Activated CD8-positive, alpha-beta T cell treated with anti-CD3 and anti-CD28 coated beads for 36 hours (primary cell): ENCODE measurements at places on chromosomes 5 and 9.

GRCh38 chr9:18365651-18366050, 108.3 kb upstream of the ADAMTSL1 start:
- DNase-seq: no peak

- no peak for DNase-seq
Measured at GRCh38 chr5:134242146-134242545, 16.3 kb upstream of the PPP2CA start.

DNA sequence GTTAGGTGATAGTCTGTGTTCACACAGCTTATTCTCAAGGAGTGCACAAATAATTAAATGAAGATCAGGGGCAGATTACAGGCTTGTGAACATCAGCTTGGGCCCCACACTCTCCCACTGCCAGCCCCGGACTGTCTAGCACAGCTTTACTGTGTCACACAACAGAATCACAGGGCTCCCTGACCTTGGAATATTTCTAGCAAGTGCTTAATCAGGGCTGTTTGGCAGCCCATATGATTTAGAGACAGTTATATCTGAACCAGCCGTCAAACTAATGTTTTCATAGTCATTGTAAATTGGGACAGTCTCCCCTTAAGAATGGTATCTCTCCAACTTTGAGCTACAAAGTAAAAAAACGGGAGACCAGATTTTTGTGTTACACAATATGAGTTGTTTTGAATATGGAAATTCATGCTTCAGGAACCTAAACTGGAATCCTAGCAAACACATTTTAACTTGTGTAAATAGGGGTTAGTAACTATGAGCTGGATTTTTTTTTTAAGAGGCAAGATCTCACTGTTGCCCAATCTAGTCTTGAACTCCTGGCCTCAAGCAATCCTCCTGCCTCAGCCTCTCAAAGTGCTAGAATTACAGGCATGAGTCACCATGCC, 517.6 kb downstream of the BNC2 start:
- no peak for DNase-seq

DNA sequence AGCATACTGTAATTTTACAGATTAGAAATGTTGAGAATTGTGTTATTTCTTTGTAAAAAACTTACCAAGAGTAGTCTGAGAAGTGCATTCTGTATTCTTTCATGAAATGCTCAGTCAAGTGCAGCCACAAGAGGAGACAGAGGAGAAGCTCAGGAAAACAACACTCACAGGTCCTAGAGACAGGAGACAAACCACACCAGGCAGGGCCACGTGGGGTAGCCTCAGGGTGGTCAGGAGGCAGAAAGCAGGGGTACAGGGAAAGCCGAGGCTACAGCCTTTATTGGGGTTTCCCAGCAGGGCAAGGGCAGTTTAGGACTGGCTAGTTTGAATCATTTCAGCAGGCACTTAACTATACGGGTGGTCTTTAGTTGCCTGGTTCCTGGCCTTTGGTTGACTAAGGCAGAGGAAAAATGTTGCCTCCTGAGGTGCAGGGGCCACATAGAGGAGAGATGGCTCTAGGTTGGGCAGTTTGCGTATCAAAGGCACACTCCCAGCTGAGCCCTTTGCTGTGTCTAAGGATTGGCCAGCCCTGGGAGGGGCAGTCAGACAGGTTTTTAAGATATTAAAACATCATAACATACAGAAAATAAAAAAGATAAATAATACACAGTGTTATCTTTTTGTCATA, 230.9 kb upstream of the ANKRD55 start:
- no peak for DNase-seq

DNA sequence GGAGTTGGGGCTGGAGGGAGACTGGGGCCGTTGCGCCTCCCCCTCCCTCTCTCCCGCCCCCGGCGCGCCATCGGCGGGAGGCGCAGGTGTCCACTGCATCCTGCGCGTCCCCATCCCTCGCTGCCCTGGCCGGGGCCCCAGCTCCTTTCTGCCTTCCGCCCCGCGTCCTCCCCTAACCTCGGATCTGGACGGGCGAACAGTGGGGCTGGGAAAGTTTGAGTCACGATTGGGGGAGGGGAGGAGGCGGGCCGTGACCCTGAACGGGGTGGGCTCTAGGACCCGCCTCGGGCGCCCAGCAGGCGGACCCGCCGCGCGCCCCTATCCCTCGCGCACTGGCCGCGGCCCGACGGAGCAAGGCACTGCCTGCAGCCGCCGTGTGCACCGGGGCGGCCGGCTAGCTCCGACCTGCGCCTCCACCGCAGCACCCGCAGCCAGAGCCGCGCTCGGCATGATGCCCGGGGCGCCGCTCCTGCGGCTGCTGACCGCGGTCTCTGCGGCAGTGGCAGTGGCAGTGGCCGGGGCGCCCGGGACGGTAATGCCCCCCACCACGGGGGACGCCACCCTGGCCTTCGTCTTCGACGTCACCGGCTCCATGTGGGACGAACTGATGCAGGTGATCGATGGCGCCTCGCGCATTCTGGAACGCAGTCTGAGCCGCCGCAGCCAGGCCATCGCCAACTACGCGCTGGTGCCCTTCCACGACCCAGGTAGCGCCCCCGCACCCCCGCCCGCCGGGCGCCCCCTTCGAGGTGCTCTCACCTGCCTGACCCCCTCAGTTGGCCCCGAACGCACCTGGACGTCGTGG, at the start of gene HMCN2:
Gene HMCN2, plus strand, starts transcription at position 330 of the 805 bp plus-strand sequence. Its CDS starts 119 bp downstream, at position 449.
- DNase-seq: peak; percentile 18

DNA sequence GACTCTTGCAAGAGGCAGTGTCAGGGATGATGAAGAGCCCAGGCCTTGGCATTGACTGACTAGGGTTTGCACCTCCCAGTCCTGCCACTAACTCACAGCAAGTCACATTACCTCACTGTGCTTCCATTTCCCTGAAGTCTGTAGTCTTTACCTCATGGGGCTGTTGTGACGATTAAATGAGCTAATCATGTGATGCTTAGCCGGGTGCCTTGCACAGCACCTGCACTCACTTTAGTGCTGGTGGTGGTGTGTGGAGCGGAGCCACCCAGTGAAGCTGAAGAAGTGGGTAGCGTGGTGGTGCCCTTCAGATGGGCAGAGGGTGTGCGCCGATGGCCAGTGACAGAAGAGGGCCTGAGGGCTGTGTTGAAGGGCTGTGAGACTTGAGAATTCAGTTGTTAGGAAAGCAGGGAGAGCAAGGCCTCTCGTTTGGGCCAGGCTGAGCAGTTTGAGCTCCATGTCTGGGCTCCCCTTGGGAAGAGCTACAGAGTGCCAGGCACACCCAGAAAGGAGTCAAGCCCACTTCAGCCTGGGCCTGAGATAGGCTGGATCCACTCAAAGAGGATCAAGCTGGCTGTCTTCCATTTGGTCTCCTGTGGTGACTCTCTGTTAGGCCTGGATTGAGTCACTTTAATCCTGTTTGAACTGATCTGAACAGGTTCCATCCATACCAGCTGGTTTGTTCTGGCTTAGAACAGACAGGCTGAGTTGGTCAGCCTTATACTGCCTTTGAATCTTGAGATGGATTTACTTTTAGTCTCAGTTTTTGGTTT, 42.5 kb downstream of the RALGPS1 start:
- no peak for DNase-seq

GRCh38 chr9:134030821-134031470, 5.7 kb downstream of the BRD3OS start:
- DNase-seq: no peak
